ENCODE measurements at places on chromosomes 6 and 20. TPM values are rescaled to one million over a fixed set of nuclear protein-coding genes. Genes with fewer than 3 reads are reported as not detected.

DNA sequence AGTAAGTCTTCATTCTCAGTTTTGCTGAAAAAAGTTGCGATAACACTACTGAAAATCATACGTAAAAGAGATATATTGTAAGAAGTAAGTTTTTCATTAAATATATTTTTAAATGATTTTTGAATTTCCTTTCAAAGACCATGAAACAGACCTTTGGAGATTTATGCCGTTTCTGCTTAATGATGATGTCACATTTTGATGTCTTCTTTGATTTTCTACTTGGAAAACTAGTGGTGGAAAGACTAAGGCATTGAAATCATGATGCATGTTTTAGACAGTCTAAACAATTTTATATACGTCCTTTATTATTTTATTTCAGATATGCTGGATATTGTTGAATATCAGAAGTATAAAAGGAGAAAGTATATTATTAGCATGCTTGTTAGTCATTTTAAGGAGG, 33.7 kb downstream of the EYA4 start:
- no peak for DNase-seq
- H3K36me3 ChIP-seq: no peaks in the 10 kb centered on the region
- H3K27me3 ChIP-seq: no peaks in the 10 kb centered on the region
- no peak overlapping the region for H3K4me3 ChIP-seq

RIPOR2 gene
- polyA plus RNA-seq: 427 TPM

DNA sequence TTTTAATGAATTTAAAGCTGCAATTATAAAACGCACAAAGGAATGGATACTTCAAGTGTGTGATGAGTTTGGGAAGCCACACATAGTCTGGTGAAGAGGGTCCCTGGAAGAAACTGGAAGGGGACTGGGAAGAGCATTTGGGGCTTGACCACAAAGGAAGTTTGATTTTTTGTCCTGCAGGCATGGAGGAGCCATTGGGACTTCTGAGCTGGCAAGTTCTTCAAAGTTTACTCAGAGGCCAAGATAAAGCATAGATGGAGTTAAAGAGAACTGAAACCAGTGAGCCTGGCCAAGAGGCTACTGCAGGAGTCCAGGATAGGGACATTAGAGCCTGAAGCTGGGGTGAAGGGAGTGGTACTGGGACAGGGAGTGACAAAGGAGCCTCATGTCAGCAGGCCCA, 95.0 kb downstream of the AIG1 start:
- H3K27ac ChIP-seq: no peak overlapping the region
- H3K27me3 ChIP-seq: no peaks in the 10 kb centered on the region
- no peaks in the 10 kb centered on the region for H3K4me1 ChIP-seq

- no peak overlapping the region for H3K4me3 ChIP-seq
- DNase-seq: no peak
- H3K4me1 ChIP-seq: no peaks in the 10 kb centered on the region
- no peaks in the 10 kb centered on the region for H3K36me3 ChIP-seq
Measured at GRCh38 chr6:11821781-11822180, 43.2 kb upstream of the ADTRP start.

GRCh38 chr6:33677143-33677660, 34.3 kb downstream of the UQCC2 start:
- H3K4me3 ChIP-seq: no peak overlapping the region
- H3K27me3 ChIP-seq: no peaks in the 10 kb centered on the region
- peaks cover 46% of the 10 kb centered on the region for H3K36me3 ChIP-seq
- no peak for DNase-seq
- no peak overlapping the region for H3K27ac ChIP-seq

- H3K27ac ChIP-seq: no peak overlapping the region
- peak; percentile 41 for DNase-seq
- H3K36me3 ChIP-seq: no peaks in the 10 kb centered on the region
Measured at GRCh38 chr6:92011681-92012245, 1407.6 kb downstream of the EPHA7 start.

ZNF391 gene
- 1.6 TPM for polyA plus RNA-seq

GRCh38 chr6:72084992-72085569, 198.7 kb downstream of the RIMS1 start:
- no peaks in the 10 kb centered on the region for H3K36me3 ChIP-seq
- no peaks in the 10 kb centered on the region for H3K27me3 ChIP-seq
- H3K4me1 ChIP-seq: no peaks in the 10 kb centered on the region
- DNase-seq: no peak

THBS2 gene
- 0.03 TPM for polyA plus RNA-seq

GRCh38 chr6:113697632-113698410, 159.3 kb upstream of the MARCKS start:
- no peak overlapping the region for H3K4me3 ChIP-seq
- no peak for DNase-seq
- no peaks in the 10 kb centered on the region for H3K27me3 ChIP-seq
- H3K4me1 ChIP-seq: no peaks in the 10 kb centered on the region

- H3K27ac ChIP-seq: no peak overlapping the region
- no peaks in the 10 kb centered on the region for H3K27me3 ChIP-seq
- H3K36me3 ChIP-seq: no peaks in the 10 kb centered on the region
- peaks cover 8% of the 10 kb centered on the region for H3K4me1 ChIP-seq
- H3K4me3 ChIP-seq: no peak overlapping the region
- DNase-seq: no peak
Measured at GRCh38 chr6:157791450-157791849, 31.6 kb upstream of the SNX9 start.

DNA sequence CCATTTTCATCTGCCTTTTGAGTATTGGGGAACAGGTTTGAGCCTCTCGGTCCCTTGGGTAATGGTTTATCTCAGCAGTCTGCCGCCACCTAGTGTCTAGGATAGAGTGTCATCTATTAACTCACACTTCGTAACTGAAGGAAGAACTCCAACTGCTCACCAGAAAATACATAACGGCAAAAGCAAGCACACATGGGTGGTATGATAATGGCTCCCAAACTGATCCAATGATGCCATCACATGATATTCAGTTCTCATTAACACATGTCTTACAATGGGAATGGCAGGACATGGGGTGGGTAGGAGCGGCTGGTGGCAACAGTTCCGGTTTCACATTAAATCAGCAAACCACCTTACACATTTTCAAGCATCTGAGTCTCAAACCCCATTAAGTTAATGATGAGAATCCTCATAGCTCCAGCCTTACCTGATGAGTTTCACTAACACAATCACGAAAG, 110.7 kb upstream of the PHACTR1 start:
- H3K36me3 ChIP-seq: no peaks in the 10 kb centered on the region
- H3K27ac ChIP-seq: no peak overlapping the region
- no peaks in the 10 kb centered on the region for H3K27me3 ChIP-seq
- H3K4me1 ChIP-seq: no peaks in the 10 kb centered on the region
- DNase-seq: no peak

DNA sequence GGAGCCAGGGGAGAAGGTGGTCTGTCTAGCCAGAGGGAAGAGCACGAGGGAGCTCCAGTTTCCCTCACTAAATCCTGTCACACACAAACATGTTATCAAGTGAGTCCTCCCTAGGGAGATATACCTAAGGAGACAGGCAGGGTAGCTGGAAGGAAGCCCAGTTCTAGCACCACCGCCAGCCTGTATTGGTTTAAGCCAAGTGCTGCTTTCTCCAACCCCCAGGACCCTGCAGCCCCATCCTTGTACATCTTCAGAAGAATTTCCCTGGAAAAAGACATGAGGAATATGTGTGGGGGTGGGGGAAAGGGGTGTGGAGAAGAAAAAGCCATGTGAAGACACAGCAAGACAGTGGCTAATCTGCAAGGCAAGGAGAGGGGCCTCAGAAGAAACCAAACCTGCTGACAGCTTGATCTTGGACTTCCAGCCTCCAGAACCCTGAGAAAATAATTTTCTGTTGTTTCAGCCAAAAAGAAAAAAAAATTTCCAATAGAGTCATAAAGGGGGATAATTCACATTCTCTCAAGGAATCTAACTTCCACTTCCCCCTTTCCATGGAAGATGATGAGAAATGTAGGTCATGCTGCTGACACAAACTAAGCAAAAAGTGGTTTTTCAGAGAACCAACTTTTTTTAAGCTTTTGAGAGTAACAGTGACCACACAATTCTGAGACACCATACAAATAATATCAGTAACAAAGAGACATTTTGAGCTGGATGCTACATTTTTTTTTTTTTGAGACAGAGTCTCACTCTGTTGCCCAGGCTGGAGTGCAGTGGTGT, 103.2 kb upstream of the PRDM1 start:
- no peak overlapping the region for H3K27ac ChIP-seq
- DNase-seq: no peak
- no peak overlapping the region for H3K4me3 ChIP-seq
- peaks cover 18% of the 10 kb centered on the region for H3K4me1 ChIP-seq
- H3K27me3 ChIP-seq: peaks cover 8% of the 10 kb centered on the region

GRCh38 chr6:116485559-116486184, 24.5 kb downstream of the CALHM6 start:
- H3K36me3 ChIP-seq: no peaks in the 10 kb centered on the region
- no peaks in the 10 kb centered on the region for H3K27me3 ChIP-seq
- no peak overlapping the region for H3K4me3 ChIP-seq
- no peaks in the 10 kb centered on the region for H3K4me1 ChIP-seq

DEFB132 gene
- not detected for polyA plus RNA-seq

DNA sequence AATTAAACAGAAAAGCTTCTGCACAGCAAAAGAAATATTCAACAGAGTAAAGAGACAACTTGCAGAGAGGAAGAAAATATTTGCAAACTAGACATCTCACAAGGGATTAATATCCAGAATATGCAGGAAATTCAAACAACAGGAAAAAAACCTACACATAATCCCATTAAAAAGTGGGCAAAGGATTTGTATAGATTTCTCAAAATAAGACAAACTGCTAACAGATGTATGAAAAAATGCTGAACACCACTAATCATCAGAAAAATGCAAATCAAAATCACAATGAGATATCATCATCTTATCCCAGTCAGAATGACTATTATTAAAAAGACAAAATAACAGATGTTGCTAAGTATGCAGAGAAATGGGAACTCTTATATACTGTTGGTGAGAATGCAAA, 129.6 kb downstream of the SYNDIG1 start:
- H3K27ac ChIP-seq: no peak overlapping the region
- H3K4me1 ChIP-seq: no peaks in the 10 kb centered on the region
- H3K4me3 ChIP-seq: no peak overlapping the region
- H3K36me3 ChIP-seq: no peaks in the 10 kb centered on the region

Measured in CD8-positive, alpha-beta memory T cell (primary cell).